AG04450 (cell line): ENCODE measurements at places on chromosomes 4 and X.

DNA sequence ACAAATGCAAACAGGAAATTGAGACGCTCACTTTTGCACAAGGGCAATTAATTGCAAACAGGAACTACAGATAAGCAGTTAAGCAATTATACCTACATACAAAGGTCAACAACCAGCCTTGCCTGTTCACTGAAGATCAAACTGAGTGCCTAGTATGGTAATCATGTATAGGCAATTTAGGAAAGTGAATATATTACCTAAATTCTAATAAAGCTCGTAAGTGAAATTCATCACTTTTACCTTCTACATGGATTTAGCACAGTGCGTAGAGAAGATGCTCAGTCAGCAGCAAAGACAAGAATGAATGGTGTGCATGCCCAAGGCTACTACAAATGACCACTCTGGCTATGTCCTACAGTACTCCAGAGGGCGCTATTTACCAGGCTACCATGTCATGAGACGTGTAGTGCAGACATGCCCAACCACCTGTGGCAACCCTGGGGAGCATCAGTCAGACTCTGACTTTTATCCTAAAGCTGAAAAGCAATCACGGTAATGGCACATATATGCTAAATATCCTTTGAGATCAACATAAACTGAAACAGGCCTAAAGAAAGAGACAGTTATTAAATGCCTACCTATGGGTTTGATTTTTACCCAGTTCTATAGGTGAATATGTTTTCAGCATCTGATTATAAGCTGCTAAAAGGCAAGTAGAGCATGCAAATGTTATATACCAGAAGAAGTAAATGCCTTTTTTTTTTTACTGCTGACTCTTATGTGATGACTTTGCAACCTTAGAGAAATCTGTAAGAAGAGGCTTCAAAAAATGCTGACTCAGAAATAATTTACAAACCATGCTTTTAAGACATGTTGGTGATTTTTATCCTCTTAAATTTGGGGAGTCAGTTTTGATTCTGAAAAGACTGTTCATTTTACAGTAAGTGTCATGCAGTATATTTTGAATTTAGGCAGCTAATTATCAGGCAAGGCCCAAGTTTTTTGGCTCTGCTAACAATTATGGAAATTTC, 178.0 kb downstream of the PPP3CA start:
- no peak for DNase-seq

GRCh38 chrX:13666836-13667235, 13.9 kb downstream of the TCEANC start:
- no peak for DNase-seq

DNA sequence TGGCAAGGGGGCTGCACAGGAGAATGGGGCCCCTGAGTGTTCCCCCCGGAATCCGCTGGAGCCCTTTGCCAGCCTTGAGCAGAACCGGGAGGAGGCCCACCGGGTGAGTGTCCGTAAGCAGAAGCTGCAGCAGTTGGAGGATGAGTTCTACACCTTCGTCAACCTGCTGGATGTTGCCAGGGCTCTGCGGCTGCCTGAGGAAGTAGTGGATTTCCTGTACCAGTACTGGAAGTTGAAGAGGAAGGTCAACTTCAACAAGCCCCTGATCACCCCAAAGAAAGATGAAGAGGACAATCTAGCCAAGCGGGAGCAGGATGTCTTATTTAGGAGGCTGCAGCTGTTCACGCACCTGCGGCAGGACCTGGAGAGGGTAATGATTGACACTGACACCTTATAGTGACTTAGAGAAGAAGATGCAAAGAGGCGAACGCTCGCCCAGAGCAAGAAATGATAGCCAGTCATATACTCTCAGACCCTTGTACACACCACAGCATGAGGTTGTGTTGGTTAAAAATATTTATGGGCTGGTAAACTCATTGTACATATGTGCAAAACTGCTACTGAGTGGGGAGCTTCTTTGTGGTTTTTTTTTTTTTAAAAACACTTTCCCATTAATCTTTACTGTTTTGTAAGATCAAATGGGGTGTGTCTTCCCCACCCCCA, 52.5 kb downstream of the JADE1 start:
- no peak for DNase-seq

DNA sequence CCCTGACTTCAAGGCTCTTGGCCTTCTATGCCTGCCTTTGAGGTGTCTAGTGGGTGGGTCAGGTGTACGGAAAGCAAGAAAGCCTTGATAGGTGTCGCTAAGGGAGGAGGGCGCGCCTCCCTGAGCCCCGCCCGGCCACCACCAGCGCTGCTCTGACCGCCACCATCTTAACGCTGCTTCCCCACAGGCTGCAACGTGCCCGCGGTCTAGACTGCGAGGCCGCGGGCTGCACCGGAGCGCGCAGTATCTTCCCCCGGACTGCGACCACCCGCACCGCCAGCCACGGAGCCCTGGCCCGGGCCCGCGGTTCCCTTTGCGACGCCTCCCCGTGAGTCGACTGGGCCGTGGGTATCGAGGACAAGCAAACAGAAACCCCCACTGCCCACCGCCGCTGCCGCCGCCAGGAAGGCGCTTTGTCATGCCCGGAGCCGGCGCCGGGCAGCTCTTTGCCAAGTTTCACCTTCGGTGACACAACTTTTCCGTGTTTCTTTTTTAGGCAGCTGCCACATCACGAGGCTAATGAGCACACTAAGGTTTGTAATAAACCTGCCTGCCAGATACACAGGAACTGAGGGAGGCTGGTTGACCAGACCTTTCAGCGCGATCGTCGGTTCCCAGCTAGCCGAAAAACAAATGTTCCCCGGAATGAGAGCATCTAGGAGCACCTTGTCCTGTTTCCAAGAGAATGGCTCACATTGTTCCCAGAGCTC, 335.8 kb upstream of the F9 start:
- DNase-seq: no peak

- DNase-seq: no peak
Observed at GRCh38 chr4:73945674-73946449, 36.0 kb downstream of the PF4 start.

- DNase-seq: no peak
Observed at GRCh38 chr4:144090744-144091143, 49.8 kb downstream of the GYPA start.

DNA sequence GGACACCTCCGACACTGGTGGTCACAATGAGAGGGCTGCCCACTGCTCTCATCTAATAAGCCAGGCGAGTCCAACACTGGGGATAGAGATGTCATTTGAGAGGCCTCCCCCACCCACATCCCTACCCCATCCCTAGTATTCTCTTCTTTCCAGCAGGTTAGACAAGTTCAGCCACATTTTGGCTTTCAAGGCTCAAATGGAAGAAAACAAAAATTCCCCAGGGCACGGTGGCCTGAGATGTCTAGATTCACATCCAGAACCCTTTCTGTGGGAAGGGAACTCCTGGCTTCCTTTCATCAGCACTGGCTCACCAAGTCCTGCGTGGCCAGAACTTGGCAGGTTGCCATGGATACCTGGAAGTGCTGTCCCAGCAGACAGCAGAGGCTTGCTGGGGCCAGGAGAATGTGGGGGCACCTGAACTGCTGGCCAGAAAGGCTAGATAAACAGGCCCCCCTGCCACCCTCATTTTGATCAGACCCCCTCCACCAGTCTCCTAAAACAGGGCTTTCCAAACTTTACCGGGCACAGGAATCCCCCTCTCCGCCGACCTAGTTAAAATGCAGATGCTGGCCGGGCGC, 1.3 kb upstream of the NYX start:
- no peak for DNase-seq

DNA sequence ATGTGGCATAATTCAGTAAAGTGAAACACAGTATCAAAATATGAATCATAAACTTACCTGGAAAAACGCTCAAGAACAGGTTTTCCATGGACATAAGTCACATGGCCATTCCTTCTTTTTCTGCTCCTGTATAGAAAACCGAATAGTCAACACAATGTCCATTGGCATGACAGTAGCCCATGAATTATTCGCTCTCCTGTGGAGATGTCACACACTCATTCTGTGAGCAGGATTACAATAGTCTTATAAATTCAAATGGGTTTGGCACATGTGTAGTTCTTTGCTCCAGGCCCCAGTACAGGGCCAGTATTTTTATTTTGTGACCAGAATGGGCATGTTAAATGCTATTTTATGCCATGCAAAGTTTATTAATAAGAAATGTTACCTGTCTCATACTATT, 15.1 kb upstream of the CXCL13 start:
- DNase-seq: no peak

- DNase-seq: no peak
Observed at GRCh38 chr4:138005486-138005885, 236.7 kb downstream of the SLC7A11 start.

GRCh38 chrX:98299785-98300184, 1416.1 kb downstream of the RPA4 start:
- DNase-seq: no peak

- DNase-seq: no peak
Observed at GRCh38 chr4:46484881-46485280, 95.0 kb upstream of the GABRA2 start.

- no peak for DNase-seq
Observed at GRCh38 chrX:11341274-11342201, 48.3 kb downstream of the AMELX start.

- DNase-seq: no peak
Observed at GRCh38 chrX:40411340-40412111, 169.2 kb upstream of the ATP6AP2 start.

DNA sequence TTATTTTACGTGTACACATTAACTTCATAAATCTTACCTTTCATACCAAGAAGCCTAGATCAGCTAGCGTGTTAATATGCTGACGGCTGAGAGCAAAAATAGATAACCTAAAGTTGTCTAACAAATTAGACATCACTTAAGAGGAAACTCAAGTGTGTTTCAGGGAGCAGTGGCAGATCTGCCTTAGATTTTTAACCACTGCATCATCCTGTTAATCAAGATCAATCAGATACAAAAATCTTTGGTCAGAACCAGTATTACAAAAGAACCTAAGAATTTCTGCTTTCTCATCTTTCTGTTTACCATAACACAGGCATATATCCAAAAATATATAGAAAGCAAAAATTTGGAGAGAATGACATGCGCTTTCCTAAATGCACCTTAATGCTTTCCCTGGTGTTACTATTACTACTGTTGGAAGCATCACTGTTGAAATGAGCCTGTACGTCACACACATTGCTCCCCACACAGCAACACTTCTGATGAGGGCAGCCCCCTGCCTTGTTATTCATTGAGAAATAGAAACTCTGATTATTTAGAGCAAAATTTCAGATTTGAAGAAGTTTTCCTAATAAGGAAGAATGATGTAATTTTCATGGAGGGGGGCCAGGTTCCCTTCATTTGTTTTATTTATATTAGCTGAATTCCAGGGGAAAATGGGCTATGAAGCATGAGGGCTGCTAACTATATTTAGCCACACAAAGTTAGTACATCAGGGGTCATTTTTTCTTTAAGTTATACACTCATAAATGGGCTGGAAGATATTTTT, 152.3 kb downstream of the CBR4 start:
- DNase-seq: peak; percentile 82

- no peak for DNase-seq
Observed at GRCh38 chrX:8179656-8180055, 8.6 kb upstream of the VCX2 start.

GRCh38 chr4:61004651-61005170, 195.4 kb upstream of the ADGRL3 start:
- DNase-seq: no peak

GRCh38 chr4:2177443-2178093, 64.4 kb downstream of the HAUS3 start:
- DNase-seq: no peak

GRCh38 chrX:120456973-120457372, 12.1 kb downstream of the LAMP2 start:
- no peak for DNase-seq

DNA sequence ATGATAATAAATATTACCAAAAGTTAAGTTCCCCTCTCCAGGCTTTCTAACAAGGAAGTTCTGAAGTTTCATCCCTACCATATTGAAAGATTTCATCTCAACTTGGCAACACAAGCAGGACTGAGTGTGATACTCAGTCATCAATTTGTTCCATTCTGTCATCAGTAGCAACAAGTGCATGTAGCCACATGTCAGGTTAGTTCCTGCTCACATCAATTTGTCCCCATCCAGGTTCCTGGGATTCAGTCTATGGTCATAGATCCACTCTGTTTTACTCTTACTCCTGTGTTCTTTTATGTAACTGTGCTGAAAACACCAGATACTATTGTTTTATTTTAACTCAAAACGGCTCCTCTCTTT, 22.2 kb downstream of the SMPX start:
- no peak for DNase-seq

GRCh38 chr4:98996056-98996764, 689 bp downstream of the METAP1 start:
- DNase-seq: no peak

DNA sequence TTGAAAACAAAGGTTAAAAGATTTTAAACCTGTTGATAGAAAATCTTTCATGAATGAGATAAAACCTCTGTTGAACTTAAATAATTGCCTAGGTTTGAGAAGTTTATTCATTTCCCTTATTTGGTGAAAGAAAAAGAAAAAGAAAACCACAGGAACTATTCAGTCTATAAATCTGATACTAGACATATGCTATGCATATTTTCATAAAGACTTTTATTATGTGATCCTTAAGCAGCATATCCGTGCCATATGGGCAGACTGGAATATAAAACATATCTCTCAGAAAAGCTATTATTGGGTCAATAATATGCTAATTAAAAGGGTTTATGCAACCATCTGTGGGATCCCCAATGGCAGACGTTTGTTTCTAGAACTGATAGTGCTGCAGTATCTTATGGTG, 178.7 kb downstream of the RASL11B start:
- no peak for DNase-seq

GRCh38 chr4:173934201-173934600, 349.3 kb downstream of the FBXO8 start:
- DNase-seq: no peak

DNA sequence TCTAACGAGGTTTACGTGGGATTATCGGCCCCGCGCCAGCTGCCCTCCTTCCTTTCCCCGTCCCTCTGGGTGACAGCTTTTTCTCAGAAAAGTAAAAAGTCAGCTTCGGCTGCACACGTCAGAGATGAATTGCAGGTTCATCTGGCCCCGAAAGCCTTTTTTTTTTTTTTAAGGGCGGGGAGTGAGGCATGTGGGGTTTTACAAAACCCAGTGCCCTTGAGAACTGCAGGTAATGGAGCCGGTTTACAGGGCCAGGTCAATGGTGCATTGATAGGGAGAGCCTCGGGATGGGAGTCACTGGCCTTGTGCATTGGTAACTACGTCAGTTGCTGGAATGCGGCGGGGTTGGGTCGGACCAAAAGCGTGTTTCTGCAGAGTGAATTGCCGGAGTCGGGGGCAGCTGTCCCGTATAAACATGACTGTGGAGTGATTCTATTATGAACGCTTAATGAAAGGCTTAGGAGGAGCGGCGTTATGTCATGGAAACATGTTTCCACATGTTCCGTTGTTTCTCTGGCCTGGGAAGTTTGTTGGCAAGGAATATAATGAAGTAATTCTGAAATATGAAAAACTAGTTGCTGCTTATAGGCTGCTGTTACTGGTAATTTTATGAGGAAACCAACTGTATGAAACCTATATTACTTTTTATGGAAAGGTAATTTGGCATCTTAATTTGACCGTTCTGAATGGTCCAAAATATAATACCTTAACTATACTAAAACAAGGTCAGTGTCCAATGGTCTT, 1.1 kb downstream of the HSPA4L start:
- no peak for DNase-seq

DNA sequence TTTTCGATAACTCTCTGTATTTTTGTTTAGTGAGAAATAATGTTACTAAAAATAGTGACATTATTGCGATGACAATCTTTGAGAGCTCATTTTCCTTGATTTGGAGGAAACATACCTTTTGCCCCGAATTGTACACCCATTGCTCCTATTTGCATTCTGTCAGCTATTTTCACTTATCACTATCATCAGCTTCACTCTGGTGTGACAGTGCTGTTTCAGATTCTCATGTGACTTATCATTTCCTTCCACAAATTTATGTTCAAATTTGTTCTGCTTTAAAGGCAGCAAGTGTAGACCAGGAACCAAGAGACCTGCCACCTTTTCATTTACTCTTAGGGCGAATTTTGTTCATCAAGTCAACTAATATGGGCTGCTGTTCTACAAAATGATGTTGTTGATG, 179.4 kb downstream of the RBM46 start:
- DNase-seq: no peak
